Suppressor macrophage treated with lipopolysaccharide for 4 hours (primary cell): ENCODE measurements at places on chromosomes 6 and 20.

- DNase-seq = peak; percentile 83
Observed at GRCh38 chr6:31068669-31069340, 43.6 kb downstream of the C6orf15 start.

DNA sequence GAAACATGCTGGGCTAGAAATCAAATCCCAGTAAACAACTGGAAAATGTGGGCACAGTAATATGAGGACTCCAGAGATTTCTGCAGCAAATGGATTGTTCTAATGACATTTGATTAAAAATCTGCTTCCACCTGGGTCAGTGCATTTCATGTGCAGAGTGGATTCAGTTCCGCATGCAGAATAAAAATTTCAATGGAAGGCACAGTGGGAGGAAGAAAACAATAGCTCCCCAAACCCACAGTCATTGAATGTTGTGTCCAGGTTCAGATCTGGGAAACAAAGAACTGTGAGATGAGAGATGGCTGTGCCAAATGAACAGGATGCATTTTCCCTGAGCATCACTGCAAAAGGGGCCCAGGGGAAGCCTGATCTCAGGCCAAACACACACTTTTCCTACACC, 403.1 kb downstream of the BTBD9 start:
- DNase-seq = no peak

DNA sequence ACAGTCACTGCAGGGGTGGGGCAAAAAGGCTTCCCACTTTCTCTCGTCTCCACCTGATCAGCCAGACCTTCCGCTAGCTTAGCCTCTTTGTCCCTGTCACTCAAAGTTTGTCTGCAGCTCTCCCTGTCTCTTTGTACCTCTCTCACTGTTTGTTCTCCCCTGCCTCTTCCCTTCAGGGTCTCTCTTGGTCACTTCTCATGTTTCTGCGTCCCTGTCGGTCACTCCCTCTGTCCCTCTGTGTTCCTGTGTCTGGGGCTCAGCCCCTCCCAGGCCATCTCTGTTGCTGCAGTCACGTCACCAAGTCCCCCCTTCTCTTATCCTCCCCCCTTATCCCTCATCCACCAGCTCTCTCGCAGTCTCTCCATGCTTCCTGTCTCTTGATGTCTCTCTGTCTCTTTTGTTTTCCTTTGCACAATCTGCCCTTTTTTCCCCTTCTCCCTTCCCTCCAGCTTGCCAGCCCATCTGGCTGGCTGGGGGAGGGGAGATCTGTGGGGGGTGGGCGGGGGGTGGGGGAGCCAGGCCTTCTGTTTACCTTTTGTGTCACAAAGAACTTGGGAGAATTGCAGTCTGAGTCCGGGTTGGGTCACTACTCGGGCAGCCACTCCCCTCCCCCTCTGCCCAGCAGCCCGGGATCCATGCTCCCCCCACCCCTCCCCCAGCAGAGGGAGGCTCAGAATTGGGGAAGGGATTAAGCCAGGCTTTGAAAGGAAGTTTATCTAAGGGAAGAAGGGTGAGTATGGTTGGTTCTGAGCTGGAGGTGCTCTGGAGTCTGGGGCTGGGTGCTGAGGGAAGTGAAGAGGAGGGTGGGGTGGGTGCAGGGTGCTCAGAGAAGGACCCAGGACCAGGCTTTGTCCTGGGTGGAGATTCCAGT, 32.3 kb downstream of the FOXP4 start:
- no peak for DNase-seq

DNA sequence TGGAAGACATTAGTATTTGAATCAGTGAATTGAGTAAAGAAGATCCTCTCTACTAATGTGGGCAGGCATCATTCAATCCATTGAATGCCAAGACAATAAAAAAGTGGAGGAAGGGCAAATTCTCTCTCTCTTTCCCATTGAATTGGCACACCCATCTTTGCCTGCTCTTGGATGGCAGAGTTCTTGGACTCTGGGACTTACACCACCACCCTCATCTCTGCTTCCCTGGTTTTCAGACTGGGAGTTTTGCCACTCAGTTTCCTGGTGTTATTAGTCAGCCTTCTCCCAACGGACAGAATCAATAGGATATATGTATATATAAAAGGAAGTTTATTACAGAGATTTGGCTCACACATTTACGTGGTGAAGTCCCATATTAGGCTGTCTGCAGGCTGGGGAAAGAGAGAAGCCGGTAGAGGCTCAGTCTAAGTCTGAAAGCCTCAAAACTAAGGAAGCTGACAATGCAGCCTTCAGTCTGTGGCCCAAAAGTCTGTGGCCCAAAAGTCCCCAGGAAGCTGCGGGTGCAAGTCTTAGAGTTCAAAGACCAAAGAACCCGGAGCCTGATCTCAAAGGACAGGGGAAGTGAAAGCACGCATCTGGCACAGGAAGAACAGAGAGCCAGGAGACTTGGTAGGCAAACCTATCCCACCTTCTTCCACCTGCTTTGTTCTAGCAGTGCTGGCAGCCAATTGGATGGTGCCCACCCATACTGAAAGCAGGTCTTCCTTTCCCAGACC, 64.4 kb downstream of the SMPDL3A start:
- peak; percentile 3 for DNase-seq

GRCh38 chr20:4101271-4101670, 85.9 kb upstream of the RNF24 start:
- DNase-seq = no peak

DNA sequence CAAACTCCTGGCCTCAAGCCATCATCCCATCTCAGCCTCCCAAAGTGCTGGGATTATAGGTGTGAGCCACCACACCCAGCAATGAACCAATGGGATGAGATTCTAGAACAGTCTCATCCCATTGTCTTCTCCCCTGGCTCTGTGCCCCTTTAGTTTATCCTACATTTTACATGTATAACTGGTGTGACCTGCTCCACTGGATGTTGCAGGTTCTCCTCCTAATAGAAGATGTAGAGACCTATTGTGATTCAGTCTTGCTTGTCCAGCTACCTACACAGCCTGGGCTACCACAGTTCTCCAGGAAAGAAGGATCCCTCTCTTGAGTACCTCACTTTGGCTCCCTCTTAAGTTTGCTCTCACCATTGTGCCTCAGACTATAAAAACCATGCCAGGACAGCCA, 2.0 kb upstream of the FKBPL start:
- no peak for DNase-seq

- DNase-seq = no peak
Observed at GRCh38 chr6:5073992-5074391, 11.1 kb upstream of the PPP1R3G start.

DNA sequence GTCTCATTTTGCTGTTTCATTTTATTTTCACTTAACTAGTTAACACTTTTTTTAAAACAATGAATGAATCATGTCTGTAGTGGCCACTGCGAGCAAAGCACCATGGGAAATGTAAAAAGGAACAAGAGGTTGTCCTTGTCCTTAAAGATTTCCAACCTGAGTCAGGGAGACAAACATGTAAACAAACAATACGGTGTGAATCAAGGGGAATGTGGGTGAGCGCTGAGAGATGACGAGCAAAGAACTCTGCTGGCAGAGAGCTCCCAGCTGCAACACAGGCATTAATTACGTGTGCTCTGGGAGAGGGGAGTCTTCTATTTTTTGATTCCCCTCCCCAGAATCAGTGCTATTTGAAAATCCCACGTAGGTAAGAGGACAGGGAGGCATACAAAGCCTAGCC, 84.3 kb downstream of the ATXN1 start:
- no peak for DNase-seq

- no peak for DNase-seq
Observed at GRCh38 chr6:83432636-83433035, 1.8 kb upstream of the ME1 start.

DNA sequence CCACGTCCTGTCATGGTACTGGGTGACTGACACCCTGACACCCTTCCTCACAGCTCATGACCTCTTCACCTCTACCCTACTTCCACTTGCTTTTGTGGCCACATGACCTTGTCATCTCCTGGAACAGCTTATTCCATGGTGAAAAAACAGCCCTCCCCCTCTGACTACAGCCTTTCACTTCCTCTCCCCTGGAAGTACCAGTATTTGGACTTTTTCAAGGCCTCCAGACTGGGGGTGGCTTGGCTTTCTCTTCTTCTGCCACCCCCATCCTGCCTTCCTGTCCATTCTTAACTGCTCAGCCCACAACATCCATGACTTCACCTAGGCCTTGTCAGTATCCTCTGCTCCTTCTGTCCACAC, 168.4 kb downstream of the CARMIL1 start:
- DNase-seq = peak; percentile 87

DNA sequence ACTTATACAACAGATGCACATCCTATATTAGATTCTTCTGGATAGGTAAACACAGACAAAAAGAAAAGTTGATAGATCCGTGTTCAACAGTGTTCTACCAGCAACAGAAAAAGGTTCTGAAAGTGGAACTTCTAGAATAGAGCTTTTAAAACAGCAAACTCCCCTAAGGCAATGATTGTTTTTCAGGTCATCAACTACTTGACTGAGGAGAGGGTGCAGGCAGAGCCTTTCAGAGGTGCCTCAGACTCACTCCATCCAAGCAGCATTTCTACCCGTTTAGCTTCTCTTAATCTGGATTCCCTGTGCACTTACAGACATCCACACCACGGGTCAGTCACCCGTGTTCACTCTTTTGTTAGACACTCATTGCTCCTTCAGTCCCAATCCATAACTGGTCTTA, 28.9 kb downstream of the FYN start:
- DNase-seq = no peak

DNA sequence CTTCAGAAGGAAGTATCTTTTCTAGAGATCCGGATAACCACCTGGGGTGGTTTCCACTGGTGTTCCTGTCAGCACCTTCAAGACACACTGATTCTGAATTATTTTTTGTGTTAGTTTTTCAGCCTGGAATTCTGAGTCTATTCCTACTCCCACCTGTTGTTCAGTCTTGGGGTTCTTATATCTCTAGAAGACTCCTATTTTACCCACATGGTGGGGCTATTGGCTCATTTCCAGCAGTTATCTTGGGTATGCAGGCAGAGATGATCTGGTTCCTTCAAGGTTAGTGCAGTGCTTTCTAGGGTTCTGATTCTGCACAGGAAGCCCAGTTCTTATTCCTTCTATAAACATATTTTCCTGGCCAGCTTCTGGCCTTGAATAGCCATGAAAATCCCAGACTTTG, 175.6 kb upstream of the PDE7B start:
- DNase-seq = peak; percentile 70
